Aorta (tissue), 5 donors: ENCODE measurements at places on chromosomes 11 and 22.

- no peak for DNase-seq
- H3K4me3 ChIP-seq: no peak overlapping the region
- H3K27ac ChIP-seq: no peak overlapping the region
Observed at GRCh38 chr22:33465554-33465953, 407.4 kb upstream of the SYN3 start.

- no peak overlapping the region for H3K4me3 ChIP-seq
- H3K27me3 ChIP-seq: no peaks in the 10 kb centered on the region
- H3K4me1 ChIP-seq: peaks cover 4% of the 10 kb centered on the region
- H3K27ac ChIP-seq: no peak overlapping the region
- no peak for DNase-seq
- H3K36me3 ChIP-seq: no peaks in the 10 kb centered on the region
Observed at GRCh38 chr11:128515826-128516778, 71.3 kb downstream of the ETS1 start.

- no peak overlapping the region for H3K4me3 ChIP-seq
- no peak for DNase-seq
- H3K4me1 ChIP-seq: no peaks in the 10 kb centered on the region
- H3K27me3 ChIP-seq: no peaks in the 10 kb centered on the region
- no peaks in the 10 kb centered on the region for H3K36me3 ChIP-seq
- H3K27ac ChIP-seq: no peak overlapping the region
Observed at GRCh38 chr11:129453293-129453721, 77.7 kb downstream of the BARX2 start.

- no peaks in the 10 kb centered on the region for H3K36me3 ChIP-seq
- DNase-seq: no peak
- H3K4me1 ChIP-seq: no peaks in the 10 kb centered on the region
- H3K27ac ChIP-seq: no peak overlapping the region
- H3K27me3 ChIP-seq: no peaks in the 10 kb centered on the region
- H3K4me3 ChIP-seq: no peak overlapping the region
Observed at GRCh38 chr22:37794376-37794775, 13.4 kb upstream of the GCAT start.

DNA sequence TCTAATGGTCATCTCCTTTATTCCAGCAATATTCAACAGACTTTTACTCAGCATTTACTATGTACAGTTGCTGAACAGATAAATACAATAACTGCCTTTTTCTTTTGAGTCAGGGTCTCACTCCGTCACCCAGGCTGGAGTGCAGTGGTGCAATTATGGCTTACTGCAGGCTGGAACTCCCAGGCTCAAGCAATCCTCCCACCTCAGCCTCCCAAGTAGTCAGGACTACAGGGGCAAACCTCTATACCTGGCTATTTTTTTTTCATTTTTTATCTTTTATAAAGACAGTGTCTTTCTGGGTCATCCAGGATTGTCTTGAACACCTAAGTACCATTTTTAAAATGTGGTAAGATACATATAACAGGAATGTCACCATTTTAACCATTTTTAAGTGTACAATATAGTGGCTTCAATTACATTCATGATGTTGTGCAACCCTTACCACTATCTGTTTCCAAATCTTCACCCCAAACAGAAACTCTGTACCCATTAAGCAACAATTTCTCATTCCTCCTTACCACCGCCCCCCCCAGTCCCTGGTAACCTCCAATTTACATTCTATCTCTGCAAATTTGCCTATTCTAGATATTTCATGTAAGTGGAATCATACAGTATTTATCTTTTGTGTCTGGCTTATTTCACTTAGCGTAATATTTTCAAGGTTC is 67.8 kb downstream of the MIAT start:
- no peaks in the 10 kb centered on the region for H3K4me1 ChIP-seq
- no peaks in the 10 kb centered on the region for H3K27me3 ChIP-seq
- H3K36me3 ChIP-seq: no peaks in the 10 kb centered on the region
- no peak overlapping the region for H3K27ac ChIP-seq
- H3K4me3 ChIP-seq: no peak overlapping the region

- no peaks in the 10 kb centered on the region for H3K4me1 ChIP-seq
- no peak for DNase-seq
- H3K27me3 ChIP-seq: no peaks in the 10 kb centered on the region
- no peak overlapping the region for H3K4me3 ChIP-seq
Observed at GRCh38 chr11:132200353-132200936, 830.0 kb downstream of the NTM start.

GRCh38 chr11:124839128-124839971 is 25.9 kb upstream of the ROBO3 start:
- DNase-seq: no peak
- H3K27me3 ChIP-seq: no peaks in the 10 kb centered on the region
- H3K4me1 ChIP-seq: no peaks in the 10 kb centered on the region
- no peak overlapping the region for H3K27ac ChIP-seq

DNA sequence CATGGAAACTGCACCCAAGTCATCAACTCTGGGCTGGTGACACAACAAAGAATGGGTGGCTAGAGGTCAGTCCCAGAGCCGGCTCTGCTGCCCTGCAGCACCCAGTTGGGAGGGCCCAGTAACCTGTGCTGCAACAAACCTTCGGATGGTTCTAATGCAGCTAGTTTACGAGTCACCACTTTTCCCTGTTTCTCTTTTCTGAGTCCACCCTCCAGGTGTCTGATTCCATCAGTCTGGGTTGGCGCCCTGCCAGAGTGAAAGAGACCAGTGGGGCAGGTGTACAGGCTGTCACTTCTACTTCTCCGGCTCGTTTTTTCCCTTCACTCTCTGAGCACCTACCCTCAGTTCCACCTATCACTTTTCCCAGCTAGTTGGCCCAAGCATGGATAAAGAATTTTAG is 572.9 kb downstream of the NTM start:
- DNase-seq: no peak
- H3K4me3 ChIP-seq: no peak overlapping the region
- H3K27ac ChIP-seq: no peak overlapping the region
- H3K4me1 ChIP-seq: no peaks in the 10 kb centered on the region
- no peaks in the 10 kb centered on the region for H3K27me3 ChIP-seq

DNA sequence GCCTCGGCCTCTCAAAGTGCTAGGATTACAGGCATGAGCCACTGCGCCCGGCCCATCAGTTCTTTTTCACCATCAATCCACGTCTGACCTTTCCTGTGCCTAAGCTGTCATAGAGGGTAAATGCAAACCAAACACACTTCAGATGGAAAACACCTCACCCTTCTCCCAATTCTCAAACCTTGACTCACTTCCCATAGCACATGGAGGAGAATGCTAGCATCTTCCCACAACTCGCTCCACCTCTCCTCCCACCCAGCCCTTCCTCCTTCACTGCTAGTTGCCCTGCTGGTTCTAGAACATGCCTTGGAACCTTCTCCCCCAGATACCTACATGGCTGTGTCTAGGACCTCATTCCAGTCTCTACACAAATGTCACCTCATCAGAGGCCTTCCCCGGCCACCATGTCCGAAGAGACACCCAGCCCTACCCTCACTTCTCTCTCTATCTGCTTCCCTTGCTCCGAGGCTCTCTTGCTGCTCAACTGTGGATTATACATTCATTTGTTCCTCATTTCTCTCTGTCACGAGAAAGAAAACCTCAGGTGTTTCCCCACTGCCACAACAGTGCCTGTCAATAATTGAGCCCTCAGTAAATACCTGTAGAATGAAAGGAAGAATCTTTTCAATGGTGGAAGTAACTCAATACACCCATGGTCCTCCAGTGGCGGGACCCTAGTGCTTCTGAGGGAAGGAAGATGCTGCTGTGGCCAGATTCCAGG is 21.3 kb upstream of the NCF4 start:
- H3K27me3 ChIP-seq: peaks cover 3% of the 10 kb centered on the region
- no peak for DNase-seq
- H3K36me3 ChIP-seq: no peaks in the 10 kb centered on the region
- H3K4me3 ChIP-seq: no peak overlapping the region
- H3K27ac ChIP-seq: no peak overlapping the region
- no peaks in the 10 kb centered on the region for H3K4me1 ChIP-seq

DNA sequence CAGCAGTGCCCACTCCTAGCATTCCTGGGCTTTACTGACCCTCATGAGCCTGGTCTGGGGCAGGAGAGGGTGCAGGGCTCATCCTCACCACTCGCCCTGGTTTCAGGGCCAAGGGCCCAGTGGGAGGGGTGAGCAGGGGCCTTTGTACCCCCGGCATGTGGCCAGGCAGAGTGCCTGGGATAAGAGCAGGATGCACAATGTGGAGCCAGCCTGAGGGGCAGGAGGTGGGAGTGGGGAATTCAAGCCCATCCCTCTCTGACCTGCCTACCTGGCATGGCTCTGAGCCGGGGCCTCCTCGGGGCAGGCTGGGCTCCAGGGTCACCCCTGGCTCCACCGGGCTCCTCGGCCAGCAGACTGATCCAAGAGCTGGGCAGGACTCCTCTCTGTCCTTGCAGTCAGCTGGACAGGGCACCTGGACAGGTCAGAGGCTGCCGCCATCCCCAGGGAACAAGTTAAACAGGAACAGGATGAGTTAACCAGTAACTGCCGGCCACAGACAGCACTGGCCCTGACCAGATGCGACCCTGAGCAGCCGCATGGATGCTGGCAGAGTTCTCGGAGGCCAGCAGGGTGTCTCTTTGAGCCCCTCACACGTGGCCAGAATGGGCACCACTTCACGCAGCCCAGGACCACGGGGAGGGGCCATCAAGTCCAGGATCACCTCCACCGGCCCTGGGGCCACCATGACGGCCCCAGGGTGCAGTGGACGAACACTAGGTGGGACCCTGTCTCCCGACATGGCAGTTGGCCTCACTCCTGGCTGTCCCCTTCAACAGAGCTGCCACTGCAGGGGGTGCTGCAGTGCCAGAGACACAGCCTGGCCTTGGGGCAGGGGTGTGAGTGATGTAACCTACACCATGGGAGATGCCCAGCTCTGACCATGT is 5.0 kb downstream of the SIGIRR start:
- no peak overlapping the region for H3K4me3 ChIP-seq
- no peak overlapping the region for H3K27ac ChIP-seq
- H3K4me1 ChIP-seq: no peaks in the 10 kb centered on the region
- DNase-seq: no peak

DNA sequence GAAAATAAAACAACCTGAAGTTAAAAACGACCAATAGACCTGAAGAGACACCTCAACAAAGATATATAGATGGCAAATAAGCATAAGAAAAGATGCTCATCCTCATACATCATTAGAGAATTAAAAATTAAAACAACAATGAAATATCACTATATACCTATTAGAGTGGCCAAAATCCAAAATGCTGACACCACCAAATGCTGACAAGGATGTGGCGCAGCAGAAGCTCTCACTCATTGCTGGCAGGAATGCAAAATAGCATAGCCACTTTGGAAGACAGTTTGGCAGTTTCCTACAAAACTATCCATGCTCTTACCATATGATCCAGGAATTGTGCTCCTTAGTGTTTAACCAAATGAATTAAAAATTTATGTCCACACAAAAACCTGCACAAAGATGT is 55.0 kb upstream of the APOA1 start:
- no peak overlapping the region for H3K27ac ChIP-seq
- DNase-seq: no peak
- no peaks in the 10 kb centered on the region for H3K4me1 ChIP-seq
- no peaks in the 10 kb centered on the region for H3K27me3 ChIP-seq

DNA sequence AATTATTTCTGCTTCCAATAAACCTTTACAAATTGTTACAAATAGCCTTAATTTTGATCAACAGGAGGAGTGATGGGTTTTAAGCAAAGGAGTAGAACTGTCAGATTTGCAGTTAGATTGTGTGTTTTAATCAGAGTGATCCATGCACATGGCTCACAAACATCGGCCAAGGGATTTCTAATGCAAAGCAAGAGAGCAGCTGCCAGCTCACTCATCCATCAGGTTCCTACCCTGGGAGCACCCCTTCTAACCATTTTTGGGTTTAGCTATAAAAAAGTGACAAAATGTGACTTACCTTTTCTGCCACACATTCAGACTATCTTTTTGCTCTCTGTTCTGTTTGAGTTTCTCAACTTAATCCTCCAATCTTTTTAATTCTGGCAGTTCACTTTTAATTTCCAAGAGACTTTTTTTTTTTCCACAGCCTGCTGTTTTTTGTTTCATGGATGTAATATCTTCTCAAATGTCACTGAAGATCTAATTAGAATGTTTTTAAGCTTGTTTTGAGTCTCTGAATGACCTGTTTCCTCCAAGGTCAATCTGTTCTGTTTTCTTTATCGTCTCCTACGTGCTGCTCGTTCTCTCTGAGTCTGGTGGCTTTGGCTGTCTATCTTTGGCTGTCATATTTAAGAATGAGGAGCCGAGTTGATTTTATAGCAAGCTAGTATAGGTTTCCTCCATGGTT is 6.0 kb downstream of the IZUMO1R start:
- H3K36me3 ChIP-seq: no peaks in the 10 kb centered on the region
- H3K27ac ChIP-seq: no peak overlapping the region
- no peaks in the 10 kb centered on the region for H3K27me3 ChIP-seq

DNA sequence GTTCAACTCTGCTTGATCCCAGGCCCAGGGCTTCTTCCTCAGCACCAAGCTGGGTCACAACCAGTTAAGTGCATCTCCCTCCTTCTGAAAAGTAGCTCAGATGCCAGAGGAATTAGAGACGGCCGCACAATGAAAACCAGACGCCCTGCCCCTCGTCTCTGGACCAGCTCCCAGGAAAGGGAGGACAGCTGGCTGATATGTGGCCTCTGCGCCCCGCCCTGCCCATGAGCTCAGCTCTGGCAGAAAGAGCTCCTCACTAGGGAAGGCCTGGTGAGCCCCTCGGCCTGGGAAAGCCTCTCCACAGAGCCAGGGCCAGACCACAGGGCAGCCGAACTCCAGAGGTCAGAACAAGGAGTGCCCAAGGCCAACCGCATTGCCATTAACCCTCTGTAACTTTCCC is 18.1 kb upstream of the SCGB1A1 start:
- peak overlapping the region; percentile 54 for H3K27ac ChIP-seq
- H3K4me3 ChIP-seq: no peak overlapping the region
- peak; percentile 93 for DNase-seq
- H3K4me1 ChIP-seq: no peaks in the 10 kb centered on the region

GRCh38 chr11:124676386-124676785 is 2.7 kb downstream of the SPA17 start:
- H3K4me3 ChIP-seq: no peak overlapping the region
- no peaks in the 10 kb centered on the region for H3K4me1 ChIP-seq
- no peak overlapping the region for H3K27ac ChIP-seq
- DNase-seq: peak; percentile 56

DNA sequence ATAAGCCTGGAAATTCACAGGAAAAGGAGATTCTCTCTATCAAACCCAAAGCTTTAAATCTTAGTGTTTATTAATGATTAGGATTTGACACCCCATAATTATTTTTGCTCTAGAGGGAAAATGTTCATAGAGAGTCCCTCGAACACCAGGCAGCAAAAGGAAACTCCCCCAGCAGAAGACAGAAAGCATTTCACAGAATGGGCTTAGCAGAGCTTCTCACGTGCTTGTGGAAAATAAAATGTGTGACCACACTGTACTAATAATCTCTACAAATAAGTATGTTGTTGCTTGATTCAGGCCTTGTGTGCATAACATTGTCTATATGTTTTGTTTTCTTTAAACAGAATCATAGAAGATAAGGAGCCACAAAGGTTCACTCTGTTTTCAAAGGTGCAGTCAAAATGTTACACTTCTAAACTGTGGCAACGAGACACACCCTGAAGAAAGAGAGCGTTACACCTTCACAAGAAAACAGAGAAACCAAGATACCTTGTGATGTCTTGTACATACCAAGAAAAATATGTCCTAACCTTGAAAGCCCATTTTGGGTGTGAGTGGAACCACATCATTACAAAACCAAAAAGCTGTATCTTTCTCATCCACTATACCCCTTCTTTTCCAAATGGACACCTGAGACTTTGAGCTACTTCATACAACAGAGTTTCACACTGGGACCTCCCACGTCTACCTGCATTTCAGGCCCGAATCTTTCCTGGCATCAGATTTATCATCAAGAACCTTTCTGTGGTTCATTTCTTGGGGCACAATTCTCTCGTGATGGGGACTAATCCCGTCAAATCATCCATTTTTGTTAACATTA is 282.5 kb downstream of the ETS1 start:
- H3K4me1 ChIP-seq: no peaks in the 10 kb centered on the region
- no peak for DNase-seq
- no peak overlapping the region for H3K27ac ChIP-seq
- no peaks in the 10 kb centered on the region for H3K36me3 ChIP-seq
- H3K27me3 ChIP-seq: no peaks in the 10 kb centered on the region
